Foreskin melanocyte (primary cell): ENCODE measurements at places on chromosomes 12 and 14.

- DNase-seq, result no peak
Observed at GRCh38 chr12:114938487-114939210, 254.7 kb upstream of the TBX3 start.

DNA sequence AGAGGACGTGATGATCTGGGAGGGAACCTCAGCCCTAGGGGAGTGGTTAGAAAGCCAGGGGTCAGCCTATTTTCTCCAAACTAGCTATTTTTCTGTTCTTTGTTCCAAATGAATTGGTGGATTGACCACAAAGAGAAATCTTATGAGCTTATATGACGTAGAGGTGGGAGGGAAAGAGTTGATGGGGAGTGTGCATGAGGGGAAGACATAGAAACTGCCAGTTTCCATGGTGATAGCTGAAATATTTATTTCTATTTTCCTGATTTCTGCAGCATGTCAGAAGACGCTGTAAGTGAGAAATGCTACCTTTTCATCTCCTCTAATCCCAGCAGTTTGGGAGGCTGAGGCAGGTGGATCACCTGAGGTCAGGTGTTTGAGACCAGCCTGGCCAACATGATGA lies 51.4 kb upstream of the CISTR start:
- peak; percentile 32 for DNase-seq

- DNase-seq, result no peak
Observed at GRCh38 chr12:56146492-56147460, 5.6 kb upstream of the MYL6B start.

DNA sequence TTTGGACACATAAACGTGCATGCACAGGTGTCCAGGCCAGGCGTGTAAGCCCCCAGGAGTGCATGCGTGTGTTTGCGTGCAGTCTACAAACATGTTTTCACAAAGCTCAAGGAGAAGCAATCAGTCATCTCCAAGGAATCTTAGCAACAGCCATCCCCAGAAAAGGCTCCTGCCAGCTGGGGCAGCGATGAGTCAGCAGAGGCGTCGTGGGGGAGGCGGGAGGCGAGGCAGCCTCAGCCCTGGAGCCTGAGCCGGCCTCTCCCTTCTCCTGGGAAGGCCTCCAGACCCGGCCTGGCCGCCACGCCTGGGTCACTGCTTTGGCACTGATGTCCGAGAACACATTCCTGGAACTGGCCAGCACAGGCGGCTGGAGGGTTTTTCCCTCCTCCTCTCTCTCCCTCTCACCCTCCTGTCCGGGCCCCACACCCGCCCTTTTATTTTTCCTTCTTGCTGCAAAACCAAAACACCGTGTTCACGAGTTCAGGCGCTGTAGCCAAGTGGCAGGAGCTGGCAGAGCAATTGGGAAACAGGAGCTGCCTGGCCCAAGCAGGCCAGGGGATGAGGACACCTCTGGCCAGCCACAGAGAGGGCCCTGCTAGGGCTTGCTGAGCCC lies 92.7 kb downstream of the LRRC74A start:
- peak; percentile 88 for DNase-seq
